ENCODE measurements at places on chromosomes 7 and 10. TPM values are rescaled to one million over a fixed set of nuclear protein-coding genes. Genes with fewer than 3 reads are reported as not detected.

DNA sequence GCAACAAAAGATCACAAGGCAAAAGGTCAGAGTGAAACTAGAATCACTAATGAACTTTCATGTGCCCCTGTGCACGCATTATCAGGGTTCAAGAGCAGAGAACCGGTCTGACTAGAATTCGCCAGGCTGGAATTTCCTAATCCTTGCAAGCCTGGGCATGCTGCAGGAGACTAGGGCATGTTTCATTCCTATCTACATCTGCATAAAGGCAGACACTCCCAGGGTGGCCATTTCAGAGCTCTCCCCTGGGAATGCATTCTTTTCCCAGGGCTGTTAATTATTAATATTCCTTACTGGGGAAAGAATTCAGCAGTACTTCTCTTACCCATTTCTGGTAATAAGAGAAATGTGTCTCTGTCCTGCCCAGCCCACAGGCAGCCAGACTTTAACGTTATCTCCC, 90.5 kb downstream of the CDC14C start:
- no peak for DNase-seq

- DNase-seq: no peak
These were observed 32.7 kb upstream of the FZD8 start for GRCh38 chr10:35674843-35675242.

GRCh38 chr10:48406204-48406603, 99.7 kb downstream of the MAPK8 start:
- no peak for DNase-seq

DNA sequence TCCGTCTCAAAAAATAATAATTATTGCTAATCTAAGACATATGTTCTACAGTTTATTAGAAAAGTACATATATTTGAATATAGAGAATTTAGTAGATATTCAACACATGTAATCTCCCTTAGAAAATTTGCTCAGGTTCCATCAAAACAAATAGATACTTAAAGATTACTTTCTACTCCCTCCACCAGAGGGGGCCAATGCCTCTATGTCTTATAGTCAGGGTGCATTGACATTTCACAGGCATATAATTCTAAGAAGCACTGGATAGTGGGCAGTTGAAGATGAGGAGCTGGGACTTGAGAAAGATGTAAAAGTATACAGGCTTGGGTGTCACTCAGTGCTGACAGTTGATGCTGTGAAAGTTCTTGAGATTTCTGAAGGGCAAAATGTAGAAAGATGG, 301.6 kb upstream of the HPS1 start:
- no peak for DNase-seq

GRCh38 chr10:116733566-116733965, 8.8 kb downstream of the HSPA12A start:
- DNase-seq: no peak

DNA sequence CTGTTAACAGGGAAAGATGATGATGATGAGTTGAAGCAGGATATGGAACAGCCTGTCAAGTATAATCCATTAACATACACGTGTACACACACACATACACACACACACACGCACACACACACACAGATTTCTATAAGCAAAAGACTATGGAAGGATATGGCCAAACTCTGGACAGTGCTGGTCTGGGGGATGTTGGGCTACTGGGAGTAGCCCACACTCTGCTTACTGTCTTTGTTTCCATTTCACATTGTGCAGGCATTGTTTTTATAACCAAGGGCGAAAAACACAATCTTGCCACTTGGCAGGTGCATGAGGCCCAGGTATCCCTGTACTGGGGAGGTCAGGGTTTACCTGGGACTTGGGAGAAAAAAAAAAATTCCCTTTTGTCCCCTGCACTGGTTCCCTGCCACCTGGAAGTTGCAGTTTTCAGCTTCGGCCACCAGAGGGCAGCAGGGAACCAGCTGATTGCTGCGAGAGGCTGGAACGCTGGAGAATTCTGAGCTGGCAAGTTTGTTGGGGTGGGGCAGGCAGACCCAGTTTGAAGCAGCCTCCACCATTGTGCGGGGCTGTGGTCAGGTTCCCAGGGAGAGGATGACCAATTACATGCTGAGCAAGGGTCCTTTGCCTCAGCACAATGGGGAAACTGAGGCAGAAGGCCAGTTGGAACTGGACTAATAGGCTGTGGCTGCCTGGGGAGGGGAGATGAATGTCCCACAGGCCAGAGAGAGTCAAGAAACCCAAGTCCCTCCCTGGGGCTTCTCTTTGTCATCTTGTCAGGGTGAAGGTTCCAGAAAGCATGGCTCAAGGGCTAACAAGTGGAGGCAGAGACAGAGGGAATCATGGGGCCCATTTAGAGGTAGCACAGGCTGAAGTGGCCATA, 27.3 kb downstream of the PPIF start:
- DNase-seq: peak; percentile 88

DNA sequence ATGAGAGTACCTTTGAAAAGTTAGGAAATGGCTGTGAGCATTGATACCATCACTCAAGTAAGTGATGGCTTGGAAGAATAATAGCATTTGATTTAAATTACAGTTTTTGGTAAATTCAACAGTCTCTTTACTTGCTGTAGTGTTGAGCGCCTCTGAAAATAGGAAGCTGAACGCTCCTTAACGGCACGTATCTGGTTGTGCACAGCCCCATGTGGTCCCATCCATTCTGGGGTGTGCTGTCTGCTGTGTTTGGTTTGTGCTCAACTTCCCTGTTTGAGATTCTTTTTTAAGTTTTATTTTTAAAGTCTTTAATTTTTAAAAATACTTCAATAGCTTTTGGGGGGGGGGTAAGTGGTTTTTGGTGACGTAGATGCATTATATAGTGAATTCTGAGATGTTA, 51.5 kb downstream of the DNAJB6 start:
- DNase-seq: no peak

- DNase-seq: no peak
These were observed 15.5 kb downstream of the CTTNBP2 start for GRCh38 chr7:117857718-117858117.

Gene NYAP1
- total RNA-seq: 0.66 TPM

Gene UTF1
- not detected for total RNA-seq

Gene PNLIPRP3
- total RNA-seq: 2.4 TPM
